ENCODE measurements at places on chromosomes 12 and 14.

- DNase-seq: no peak
Measured at GRCh38 chr12:20289520-20289919, 78.8 kb upstream of the PDE3A start.

GRCh38 chr12:63919756-63920155, 75.3 kb downstream of the SRGAP1 start:
- no peak for DNase-seq

- no peak for DNase-seq
Measured at GRCh38 chr14:28758253-28758884, 8.2 kb upstream of the FOXG1 start.

GRCh38 chr14:56170877-56171422, 52.7 kb downstream of the PELI2 start:
- no peak for DNase-seq

DNA sequence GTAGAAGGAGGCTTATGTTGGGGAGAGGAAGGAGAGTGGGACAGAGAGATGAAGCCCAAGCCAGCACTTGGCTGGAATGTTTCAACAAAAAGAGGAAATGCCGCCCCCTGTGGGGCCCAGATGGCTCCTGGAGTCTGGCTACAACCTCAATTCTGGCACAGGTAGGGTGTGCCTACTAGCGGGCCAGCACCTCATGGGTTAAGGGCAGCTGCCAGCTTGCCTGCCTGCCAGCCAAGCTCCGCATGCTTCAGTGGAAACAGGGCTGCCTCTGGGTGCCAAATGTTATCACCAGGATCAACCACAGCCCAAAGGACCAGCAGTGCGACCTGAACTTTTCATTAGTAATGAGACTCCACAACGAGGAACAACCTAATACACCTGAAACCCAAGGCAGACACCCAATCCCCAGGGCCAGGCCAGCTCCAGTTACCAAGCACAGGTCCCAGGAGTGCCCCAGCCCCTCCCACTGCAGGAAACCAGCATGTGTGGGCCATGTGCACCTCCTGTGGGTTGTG, 11.3 kb downstream of the RAB15 start:
- DNase-seq: no peak

- no peak for DNase-seq
Measured at GRCh38 chr12:92552412-92553108, 150.2 kb upstream of the PLEKHG7 start.

DNA sequence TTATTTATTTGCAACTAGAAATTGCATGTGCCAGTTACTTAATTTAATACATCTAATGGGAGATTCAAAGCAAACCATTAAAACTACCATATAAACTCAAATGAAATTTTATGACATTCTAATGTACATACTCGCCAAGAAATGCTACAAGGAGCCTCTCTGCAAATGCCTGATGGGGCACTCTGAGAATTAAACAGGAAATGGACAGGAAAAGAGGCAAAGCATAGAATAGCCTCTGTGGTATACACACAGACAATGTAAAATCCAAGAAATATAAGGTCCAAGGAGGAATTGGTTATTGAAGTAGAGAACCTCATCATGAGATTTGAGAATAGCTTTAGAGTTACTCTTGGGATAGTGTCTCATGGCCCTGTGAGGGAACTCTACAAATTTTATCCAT, 41.2 kb downstream of the RAB21 start:
- DNase-seq: no peak

GRCh38 chr12:110338754-110339153, 57.7 kb downstream of the ATP2A2 start:
- no peak for DNase-seq

DNA sequence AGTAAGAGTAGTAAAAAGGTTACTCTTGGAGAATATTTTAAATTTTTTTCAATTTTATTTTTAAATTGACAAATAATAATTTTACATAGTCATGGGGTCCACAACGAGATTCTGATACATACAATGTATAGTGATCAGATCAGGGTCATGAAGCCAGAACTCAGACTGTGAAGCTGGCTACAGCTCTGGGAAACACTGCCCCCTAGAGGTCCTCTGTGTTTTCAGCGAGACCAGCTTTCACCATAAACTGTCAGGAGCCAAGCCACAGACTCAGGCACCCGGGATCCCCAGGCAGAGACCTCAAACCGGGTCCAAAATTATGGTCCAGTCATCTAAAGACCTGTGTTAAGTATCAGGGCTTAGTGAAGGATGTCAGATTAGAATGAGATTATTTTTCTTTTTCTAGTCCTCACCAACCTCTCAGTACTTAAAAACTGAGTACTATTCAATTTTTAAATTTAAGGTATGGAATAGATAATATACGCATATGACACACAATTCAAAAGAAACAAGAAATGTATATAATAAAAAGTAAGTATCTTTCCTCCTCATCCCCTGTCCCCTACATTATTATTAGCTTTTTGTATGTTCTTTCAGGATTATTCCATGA, 397.1 kb downstream of the MDGA2 start:
- DNase-seq: peak; percentile 53

GRCh38 chr12:64587447-64587846, 22.8 kb upstream of the RASSF3 start:
- no peak for DNase-seq

DNA sequence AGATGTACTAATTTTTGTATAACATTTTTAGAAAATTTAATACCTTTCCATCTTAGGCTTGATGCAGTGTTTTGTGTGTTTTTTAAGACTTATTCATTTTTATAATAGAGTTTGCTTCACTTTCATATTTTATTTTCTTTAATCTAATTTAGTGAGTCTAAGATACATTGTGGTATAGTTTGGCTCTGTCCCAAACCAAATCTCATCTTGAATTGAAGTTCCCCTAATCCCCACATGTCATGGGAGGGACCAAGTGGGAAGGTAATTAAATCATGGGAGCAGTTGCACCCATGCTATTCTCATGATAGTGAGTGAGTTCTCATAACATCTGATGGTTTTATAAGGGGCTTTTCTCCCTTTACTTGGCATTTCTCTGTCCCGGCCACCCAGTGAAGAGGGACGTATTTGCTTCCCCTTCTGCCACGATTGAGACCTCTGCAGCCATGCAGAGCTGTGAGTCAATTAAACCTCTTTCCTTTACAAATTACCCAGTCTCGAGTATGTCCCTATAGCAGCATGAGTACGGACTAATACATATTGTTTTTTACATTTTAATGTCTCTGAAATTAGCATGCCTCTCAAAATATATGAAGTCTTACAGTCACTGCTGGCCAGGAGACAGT, 34.9 kb downstream of the GABARAPL1 start:
- DNase-seq: no peak

DNA sequence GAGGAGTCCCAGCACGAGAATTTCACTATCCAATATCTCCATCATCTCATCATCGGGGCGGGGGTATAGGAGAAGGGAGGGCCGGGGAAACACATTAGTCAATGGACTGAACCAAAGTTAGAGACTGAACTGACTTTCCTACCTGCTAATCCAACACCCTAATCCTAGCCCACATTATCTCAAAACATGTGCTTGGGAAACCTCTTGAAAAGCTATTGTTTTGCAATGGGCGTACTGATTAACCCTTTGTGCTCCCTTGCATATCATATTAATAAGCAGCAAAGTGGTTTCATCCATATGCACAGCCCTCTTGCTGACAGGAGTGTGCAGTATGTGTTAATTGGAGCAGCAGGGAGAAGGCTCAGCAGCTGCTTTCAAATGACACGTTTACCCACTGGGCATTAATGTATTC, 125.7 kb upstream of the GRIP1 start:
- no peak for DNase-seq

DNA sequence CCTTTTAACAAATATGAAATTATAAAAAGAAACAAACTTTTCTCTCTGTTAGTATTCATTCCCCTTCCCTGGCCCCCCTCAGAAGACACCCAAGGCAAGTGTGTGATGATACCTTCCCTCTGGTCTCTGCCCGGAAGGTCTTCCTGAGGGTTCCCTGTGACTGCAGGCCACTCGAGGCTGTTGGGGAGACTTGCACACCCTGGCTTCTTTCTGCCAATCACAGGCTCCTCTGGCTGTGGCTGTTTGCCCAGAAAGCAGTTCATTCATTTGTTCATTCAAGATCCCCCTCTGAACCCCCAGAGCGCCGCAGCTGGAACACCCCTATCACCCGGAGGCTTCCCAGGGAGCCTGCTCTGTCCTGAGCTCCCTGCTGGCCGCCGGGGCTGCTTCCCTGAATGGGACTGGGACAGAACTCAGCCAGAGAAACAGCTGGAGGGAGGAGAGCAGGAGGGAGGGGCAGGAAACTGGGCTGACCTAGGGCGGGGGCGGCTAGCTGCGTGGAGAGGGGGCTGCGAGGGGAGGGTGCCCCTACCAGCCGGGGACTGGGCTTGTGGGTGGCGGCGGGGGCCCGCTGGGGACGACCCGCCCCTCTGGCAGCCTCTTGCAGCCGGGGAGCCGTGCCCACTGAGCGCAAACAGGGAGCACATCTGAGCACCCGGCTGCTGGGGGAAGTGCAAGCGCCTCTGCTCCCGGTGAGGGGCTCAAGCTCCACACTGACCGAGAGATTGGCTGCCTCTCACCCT, at the start of gene CMKLR1:
TSS of gene CMKLR1 (minus strand) at position 397 of the 743 bp plus-strand sequence. CDS start 45,720 bp downstream, outside the sequence.
- DNase-seq: no peak

DNA sequence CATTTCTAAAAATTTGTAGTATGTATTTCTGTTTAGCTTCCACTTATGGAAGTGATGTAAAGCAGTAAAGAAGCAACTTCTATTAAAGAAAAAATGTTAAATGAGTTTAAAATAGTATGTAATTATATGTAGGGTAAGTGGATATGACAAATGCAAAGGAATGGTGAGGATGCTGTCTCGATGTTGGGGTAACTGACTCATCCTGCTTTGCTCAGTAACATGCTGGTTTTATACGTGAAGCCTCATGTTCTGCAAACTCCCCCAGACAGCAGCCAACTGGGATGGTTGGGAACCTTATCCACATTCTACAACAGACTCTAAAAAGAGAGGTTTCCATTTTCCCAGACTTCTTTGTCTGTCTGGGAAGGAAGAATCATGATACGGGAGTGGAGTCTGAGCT, 1006.4 kb upstream of the TMEM132C start:
- DNase-seq: no peak

DNA sequence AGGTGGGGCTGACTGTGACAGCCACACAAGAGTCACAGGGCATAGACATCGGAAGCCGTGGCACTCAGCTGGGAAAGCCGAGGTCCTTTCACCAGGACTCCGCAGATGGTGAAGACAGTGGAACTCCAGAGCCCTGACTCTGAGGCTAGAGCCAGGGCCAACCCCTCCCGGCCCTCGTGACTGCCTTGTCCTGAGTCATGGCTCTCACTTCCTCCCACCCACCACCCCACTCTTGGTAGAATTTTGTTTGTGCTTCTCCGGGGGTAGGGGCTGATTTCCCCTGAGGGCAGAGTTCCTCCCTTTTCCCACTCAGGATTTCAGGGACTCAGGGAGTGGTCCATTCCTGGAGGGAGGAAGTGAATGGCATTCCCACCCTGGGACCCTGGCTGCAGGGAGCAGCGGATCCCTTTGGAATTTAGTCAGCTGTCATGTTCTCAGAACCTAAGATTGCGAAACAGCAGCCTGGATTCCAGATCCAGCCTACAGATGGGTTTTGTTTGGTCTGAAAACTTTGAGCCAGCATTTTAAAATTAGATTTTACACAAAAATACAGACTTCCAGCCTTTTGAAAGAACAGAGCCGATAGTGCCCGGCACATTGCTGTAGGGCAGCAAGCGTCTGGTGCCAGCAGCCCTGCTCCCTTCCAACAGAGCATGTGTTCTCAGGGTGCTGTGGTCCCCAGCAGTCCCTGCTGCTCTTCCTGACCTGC, 50.7 kb downstream of the TPCN1 start:
- DNase-seq: no peak

- no peak for DNase-seq
Measured at GRCh38 chr14:71703477-71703876, 228.8 kb upstream of the RGS6 start.

DNA sequence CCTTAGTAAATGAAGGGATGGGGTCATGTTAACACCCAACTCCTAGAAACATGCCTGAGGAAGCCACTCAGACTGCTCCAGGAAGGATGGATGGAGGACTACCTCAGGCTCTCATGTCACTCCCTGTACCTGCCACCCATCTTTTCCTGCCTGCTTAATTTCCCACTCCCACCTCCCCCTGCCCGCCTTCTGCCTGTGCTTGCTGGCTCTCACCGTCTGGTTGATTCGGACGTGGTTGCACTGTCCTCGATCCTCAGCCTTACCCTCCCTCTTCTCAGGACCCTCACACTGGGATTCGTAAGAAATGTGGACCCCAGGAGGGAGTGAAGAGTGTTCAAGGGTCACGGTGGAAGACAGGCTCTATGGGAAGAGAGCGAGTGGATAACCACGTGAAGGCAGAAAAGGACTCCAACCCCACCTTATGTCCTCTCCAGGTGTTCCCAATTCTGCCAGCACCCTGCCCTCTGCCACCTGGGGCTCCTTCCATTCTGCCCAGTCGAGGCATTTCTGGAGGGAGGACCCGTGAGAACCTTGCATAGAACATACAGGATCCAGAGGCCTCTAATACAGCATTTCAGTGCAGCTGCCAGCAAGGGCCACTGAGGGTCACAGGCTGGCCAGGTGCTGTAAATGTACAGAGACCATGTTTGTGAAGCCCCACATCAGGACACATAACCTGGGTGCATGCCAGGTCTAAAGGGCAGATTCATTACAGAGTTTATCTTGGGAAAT, 12.9 kb downstream of the ITGB7 start:
- no peak for DNase-seq

DNA sequence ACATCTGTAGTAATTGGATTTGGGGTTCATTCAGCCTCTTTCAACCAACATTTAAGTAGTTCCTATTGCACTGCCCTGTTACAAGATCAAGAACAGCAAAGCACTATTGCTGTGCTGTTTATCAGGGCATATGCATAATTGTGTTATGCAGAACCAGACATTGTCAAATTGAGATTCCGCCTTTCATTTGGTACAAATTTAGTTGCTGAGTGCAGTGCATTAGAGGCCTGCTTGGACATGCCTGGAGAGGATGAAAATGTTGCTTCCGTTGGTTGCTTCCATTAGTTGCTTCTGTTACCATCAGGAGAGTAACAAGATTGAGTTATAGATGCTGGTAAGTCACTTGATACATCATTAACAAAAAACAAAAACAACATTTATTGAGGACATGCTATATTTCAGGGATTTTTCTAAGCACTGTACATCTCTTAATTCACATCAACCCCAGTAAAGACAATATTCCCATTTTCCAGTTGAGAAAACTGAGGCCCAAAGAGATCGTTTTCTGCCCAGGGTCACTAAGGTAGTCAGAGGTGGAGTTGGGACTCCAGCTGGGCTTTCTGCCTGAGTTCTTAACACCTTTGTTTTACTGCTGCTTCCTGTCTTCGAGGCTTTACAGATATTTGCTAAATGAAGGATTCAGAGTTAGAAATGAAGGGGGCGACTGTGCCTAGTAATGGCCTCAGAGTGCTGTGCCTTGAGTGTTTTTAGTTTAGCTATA, 79.3 kb downstream of the PPP2R5C start:
- no peak for DNase-seq

- no peak for DNase-seq
Measured at GRCh38 chr14:59278111-59278510, 89.6 kb downstream of the DAAM1 start.

- DNase-seq: no peak
Measured at GRCh38 chr14:83638748-83639504, 1891.0 kb upstream of the FLRT2 start.

- DNase-seq: no peak
Measured at GRCh38 chr12:104197264-104197663, 18.3 kb upstream of the TXNRD1 start.
